NCI-H1930 (cell line): ENCODE measurements at places on chromosomes 11 and 22.

- no peak for DNase-seq
Measured at GRCh38 chr11:68503251-68503687, 42.7 kb downstream of the PPP6R3 start.

DNA sequence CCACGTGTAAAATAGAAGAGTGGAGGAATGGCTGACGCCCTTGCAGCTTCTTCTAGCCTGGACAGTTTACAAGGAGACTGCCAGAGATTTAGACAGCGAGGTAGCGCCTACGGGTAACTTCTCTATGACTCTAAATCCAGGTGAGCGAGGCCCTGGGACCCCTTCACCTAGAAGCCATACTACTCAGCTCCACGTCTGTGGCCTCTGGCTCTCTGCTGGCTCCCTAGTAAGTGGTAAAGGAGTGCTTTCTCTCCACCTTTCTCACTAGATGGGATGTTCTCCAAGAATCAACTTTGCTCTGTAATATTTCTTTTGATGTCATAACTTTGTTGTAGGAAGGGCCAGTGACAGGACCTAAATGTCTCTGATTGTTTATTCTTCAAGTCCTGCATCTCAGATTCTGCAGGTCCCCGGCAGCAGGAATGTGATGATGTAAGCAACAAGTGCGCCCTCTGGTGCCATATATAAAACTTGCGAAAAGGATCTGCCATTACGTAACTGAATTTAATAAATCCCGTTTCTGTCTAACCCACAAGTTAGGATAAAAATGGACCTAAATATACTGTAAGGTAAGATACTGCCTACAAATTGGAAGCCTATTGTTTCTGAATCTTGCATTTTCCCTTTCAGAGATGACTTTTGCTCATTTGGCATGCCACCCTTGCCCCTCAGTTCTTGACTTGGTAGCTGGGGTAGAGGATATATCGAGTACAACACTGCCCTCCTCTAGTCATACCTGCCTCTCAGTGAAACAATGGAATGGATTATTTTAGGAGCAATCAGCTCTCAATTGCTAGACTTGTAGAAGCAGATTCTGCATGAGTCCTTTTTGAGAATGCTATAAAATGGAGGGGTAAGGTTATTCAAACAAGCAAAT, 11.0 kb upstream of the PTPN5 start:
- peak; percentile 62 for DNase-seq

GRCh38 chr11:57546869-57547475, 9.6 kb downstream of the SMTNL1 start:
- DNase-seq = no peak

GRCh38 chr11:57624864-57625263, 24.8 kb downstream of the YPEL4 start:
- DNase-seq = no peak

- DNase-seq = no peak
Measured at GRCh38 chr22:17797721-17798559, 23.7 kb upstream of the BID start.

- DNase-seq = no peak
Measured at GRCh38 chr11:111983187-111983986, 41.8 kb upstream of the DLAT start.

DNA sequence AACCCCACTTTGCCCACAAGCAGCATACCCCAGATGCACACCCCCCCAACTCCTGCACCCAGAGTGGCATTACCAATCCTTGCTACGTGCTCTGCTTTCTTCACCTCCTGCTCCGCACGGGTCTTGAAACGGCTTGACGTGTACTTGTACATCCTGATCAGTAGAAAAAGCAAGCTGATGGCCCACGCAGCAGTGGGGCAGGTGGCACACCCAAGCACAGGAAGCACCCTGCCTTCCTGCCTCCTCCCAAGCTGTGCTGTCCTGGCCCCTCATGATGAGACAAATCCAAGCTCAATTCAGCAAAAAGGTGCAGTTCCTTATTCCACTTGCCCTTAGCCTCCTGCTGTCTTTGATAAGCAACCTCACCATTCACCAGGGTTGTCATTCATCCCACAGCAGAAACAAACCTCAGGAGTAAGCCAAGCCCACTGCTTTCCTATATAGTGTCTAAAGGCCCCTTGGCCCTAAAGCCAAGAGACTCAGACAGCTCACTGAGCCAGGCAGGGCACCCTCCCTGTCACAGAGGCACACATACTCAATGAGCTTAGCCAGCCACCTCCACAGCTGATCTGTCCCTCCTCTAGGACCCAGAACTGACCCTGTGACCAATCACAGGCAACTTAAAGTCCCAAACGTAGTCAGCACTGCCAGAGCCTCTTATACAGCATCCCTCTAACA, 27.8 kb downstream of the MORC2 start:
- DNase-seq = no peak

DNA sequence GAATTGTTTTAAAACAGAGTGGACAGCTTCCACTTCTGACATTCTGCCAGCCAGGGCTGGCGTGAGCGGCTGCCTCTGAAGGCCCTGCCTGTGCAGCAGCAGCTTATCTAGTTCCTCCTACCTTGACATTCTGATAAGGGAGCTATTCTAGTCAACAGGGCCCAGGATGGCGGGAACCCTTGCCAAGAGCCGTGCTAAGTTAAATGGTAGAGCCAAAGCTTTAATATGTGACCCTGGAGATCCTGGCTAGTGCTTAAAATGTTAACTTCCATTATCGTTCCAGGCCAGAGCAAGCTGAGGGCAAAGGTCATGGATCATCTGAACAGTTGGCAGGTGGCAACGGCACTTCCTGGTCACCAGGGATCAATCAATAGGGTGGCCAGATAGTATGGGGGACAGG, 3.5 kb downstream of the KCNJ5 start:
- no peak for DNase-seq

- DNase-seq = no peak
Measured at GRCh38 chr11:16745950-16746605, 7.6 kb downstream of the C11orf58 start.

- DNase-seq = no peak
Measured at GRCh38 chr11:1757861-1758610, 5.7 kb downstream of the CTSD start.

DNA sequence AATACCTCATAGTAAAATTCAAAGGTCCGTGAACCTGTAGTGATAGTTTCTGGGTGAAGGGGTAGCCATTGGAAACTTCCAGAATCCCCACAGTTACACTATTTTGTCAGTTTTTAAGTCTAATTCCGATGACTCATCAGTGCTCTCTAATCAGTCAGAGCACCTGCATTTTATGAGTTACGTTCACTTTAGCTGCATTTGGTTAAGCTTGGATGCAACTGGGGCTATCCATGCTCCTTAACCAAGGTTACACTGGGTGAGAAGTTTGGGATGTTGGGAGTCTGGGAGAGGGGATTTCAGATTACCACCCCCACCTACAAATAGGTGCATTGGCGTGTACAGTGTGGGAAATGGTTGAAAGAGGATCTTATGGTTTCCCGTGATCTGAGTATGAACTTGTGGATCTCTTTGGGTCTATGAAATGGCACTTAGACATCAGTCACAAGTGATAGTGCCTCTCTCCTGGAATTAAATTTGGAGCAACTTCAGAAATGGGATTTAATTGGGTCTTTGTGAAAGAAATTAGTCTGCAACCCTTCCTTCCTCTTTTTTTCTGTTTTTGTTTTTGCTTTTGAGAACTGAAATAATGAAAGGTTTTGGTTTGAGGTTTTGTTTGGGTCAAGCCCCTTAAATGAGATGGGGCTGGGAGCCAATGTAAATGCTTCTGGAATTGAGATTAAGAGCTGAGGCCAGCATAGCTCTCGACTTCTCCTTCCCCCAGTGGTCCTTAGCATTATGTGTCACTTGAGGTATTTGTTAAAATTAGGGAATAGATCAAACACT, 31.5 kb downstream of the EHF start:
- no peak for DNase-seq

- no peak for DNase-seq
Measured at GRCh38 chr11:35579557-35580396, 38.5 kb upstream of the FJX1 start.

DNA sequence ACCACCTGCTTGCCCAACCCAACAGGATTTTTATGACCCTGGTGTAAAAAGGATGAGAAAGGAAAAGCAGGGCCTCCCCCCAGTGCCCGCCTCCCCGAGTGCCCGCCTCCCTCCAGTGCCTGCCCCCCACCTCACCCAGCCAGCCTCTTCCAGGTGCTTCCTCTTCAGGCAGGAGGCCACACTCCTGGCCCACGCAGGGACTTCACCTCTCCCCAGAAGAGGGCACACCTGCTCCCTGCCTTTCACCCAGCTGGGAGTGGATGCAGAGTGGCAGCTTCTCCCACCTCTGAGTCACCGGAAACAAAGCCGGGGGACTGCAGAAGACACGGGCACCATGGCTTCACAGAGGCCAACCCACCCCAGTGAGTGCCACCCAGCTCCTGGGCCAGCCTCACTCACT, 16.1 kb downstream of the CPT1A start:
- no peak for DNase-seq

DNA sequence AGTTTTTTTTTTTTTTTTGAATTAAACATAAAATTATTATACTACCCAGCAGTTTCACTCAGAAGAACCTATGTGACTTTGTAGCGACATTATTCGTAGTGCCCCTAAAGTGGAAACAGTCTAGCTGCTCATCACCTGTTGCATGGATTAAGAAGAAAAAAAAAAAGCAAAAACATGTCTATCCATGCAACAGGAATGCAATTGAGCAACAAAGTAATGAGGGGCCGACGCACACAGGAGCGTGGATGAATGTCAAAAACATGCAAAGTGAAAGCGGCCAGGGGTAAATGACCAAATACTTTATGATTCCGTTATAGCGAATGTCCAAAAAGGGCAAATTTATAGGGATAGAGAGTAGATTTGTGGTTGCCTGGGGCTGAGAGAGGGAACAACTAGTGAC, 16.3 kb downstream of the MYO18B start:
- no peak for DNase-seq

- no peak for DNase-seq
Measured at GRCh38 chr11:1838426-1839144, at the start of gene TNNI2. Gene TNNI2 (plus strand): TSS chr11:1838981. CDS start chr11:1839697, 716 bp downstream.

- no peak for DNase-seq
Measured at GRCh38 chr11:81098471-81098870, 1635.2 kb downstream of the FAM181B start.

DNA sequence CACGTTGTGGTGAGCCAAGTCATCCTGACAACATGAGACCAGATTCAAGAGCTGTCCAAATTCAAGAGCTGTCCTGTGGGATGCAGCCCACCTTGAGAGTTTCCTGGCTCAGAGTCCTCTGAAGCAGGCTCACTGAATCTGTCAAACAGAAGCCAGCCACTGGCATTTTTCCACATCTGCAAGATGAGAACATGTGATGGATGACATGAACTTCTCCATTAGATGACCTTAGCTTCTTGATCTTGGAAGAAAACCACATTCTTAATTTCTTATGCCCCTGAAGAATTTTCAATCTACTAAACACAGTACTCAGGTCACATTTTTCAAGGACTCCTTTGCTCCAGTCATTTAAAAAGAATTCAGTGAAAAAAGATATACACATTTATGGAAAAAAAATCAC, 291.0 kb downstream of the GUCY1A2 start:
- DNase-seq = no peak

- DNase-seq = no peak
Measured at GRCh38 chr11:3962406-3962840, 107.0 kb downstream of the STIM1 start.

DNA sequence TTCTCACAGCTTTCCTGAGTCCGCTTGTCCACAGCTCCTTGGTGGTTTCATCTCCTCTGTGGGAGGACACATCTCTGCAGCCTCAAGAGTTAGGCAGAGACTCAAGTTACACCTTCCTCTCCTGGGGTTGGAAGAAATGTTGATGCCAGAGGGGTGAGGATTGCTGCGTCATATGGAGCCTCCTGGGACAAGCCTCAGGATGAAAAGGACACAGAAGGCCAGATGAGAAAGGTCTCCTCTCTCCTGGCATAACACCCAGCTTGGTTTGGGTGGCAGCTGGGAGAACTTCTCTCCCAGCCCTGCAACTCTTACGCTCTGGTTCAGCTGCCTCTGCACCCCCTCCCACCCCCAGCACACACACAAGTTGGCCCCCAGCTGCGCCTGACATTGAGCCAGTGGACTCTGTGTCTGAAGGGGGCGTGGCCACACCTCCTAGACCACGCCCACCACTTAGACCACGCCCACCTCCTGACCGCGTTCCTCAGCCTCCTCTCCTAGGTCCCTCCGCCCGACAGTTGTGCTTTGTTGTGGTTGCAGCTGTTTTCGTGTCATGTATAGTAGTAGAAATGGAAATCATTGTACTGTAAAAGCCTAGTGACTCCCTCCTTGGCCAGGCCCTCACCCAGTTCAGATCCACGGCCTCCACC, 11.7 kb downstream of the RASD2 start:
- DNase-seq = no peak

DNA sequence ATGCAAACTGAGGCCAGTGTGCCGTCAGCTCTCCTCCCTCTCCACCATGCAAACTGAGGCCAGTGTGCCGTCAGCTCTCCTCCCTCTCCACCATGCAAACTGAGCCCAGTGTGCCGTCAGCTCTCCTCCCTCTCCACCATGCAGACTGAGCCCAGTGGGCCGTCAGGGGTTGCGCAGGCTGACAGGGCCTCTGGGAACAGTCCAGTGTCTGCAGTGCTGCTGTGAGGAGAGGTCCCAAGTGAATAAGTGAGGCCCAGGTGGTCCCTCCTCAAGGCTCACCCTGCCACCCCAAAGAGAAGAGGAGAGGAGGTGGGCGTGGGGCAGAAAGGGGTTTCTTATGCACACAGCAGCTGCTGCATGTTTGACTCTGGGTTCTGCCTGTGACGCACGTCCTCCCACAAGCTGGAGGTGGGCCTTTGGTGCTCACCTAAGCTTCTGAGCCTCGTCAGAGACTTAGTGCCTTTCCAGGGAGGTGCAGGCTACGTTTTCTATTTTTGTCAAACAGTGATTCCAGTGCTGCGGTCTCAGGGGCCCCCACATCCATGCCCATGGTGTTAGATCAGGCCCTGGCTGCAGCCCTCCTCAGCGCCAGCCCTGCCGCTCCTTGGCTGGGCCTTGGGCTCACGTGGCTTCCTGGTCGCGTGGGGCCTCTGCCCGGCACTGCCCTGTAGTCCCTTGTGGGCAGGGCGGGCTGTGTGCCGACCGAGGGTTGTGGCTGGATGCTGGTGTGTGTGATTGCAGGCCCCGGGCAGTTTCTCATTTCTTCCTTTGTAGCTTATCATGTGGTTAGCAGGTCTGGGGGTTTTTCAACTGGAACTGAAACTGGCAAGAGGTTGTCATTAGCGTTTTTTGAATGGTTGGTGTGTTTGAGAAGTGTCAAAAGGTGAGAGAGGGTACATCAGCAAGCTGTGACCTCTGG, 7.1 kb downstream of the TPCN2 start:
- no peak for DNase-seq

DNA sequence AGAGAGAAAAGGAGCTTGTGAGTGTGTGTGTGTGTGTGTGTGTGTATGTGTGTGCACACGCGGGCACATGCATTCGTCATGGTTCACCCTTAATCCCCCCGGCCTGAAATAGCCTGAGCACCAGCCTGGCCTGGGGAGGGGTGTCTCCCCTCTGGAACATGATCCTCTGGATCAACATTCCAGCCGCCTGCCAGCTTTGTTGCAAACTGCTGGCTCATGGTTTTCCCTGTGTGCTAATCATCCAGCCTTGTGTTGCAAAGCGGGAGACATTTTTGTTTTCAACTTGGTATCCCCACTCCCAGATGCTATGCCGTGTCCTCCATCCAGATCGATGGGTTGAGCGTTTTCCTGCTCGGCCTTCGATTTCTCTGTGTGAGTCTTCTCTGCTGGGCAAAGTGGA, 94.3 kb downstream of the FEZ1 start:
- no peak for DNase-seq
